ENCODE measurements at places on chromosomes 12 and 14.

DNA sequence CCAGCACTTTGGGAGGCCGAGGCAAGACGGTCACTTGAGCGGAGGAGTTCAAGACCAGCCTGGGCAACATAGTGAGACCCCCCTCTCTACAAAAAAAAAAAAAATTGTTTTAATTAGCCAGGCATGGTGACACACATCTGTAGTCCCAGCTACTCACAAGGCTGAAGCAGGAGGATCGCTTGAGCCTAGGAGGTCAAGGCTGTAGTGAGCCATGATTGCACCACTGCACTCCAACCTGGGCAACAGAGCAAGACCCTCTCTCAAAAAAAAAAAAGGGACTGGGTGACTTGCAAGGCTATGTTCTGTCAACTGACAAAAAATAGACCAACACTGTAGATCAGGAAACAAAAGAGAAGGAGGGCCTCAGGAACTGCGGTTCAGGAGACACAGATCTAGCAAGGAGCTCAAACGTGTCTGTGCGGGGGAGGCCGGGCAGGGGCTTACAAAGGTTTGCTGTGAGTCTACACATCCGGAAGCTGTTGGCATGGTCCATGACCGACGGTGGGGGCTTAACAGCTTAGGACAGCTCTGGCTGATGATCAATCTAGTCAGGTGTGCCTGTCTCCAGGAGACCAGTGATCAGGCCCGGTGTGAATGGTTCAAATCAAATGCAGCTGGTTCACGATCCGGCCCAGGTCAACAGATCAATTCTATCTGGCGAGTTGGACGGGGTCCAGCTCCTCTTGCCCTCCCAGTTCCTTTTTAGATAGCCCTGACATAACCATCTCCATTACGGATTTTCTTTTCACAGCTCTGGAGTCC is 31.7 kb upstream of the INF2 start:
- H3K27ac ChIP-seq: no peak overlapping the region
- H3K36me3 ChIP-seq: no peaks in the 10 kb centered on the region
- peaks cover 11% of the 10 kb centered on the region for H3K4me1 ChIP-seq

GRCh38 chr14:47207617-47208016 is 467.8 kb downstream of the MDGA2 start:
- H3K36me3 ChIP-seq: no peaks in the 10 kb centered on the region
- H3K4me3 ChIP-seq: no peak overlapping the region
- H3K27ac ChIP-seq: no peak overlapping the region
- H3K27me3 ChIP-seq: no peaks in the 10 kb centered on the region

- H3K27ac ChIP-seq: no peak overlapping the region
- H3K4me1 ChIP-seq: no peaks in the 10 kb centered on the region
- DNase-seq: no peak
- H3K27me3 ChIP-seq: no peaks in the 10 kb centered on the region
- H3K36me3 ChIP-seq: no peaks in the 10 kb centered on the region
Observed at GRCh38 chr12:100974341-100974740, 179.8 kb downstream of the ANO4 start.

- no peaks in the 10 kb centered on the region for H3K4me1 ChIP-seq
- peak overlapping the region; percentile 30 for H3K27ac ChIP-seq
- no peaks in the 10 kb centered on the region for H3K36me3 ChIP-seq
- H3K27me3 ChIP-seq: no peaks in the 10 kb centered on the region
- no peak for DNase-seq
- H3K4me3 ChIP-seq: no peak overlapping the region
Observed at GRCh38 chr12:6073426-6073825, 51.0 kb downstream of the VWF start.

DNA sequence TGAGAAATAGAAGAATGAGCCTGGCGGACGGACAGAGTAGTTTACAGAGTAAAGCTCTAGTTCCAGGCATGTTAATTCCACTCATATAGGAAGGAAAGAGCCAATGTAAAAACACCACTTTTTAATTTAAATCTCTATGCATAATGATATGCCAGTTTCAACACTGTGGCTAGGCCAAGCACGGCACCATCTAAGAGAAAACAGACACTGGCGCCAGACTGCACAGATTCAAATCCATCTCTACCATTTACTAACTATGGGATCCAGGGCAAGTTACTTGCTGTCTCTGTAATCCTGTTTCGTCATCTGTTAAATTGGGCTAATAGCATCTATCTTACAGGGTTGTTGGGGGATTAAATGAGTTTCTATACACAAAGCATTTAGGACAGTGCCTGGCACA is 27.5 kb downstream of the RMST start:
- H3K36me3 ChIP-seq: no peaks in the 10 kb centered on the region
- H3K4me1 ChIP-seq: no peaks in the 10 kb centered on the region
- no peak for DNase-seq

- peaks cover 16% of the 10 kb centered on the region for H3K4me1 ChIP-seq
- no peaks in the 10 kb centered on the region for H3K36me3 ChIP-seq
- H3K27me3 ChIP-seq: no peaks in the 10 kb centered on the region
- H3K27ac ChIP-seq: peak overlapping the region; percentile 90
- peak overlapping the region; percentile 61 for H3K4me3 ChIP-seq
Observed at GRCh38 chr12:31591380-31591901, 505 bp upstream of the DENND5B start.

Measured in tibial nerve (tissue), 4 donors.